ENCODE measurements at places on chromosomes 11 and 22. TPM values are rescaled to one million over a fixed set of nuclear protein-coding genes. Genes with fewer than 3 reads are reported as not detected.

Gene IGLL1
- not detected for total RNA-seq

Gene SLC37A2
- not detected for total RNA-seq

Gene FGF4
- not detected for total RNA-seq

Gene MEN1
- 22.0 TPM for total RNA-seq

Gene GLYATL2
- total RNA-seq, result not detected

Gene SMTNL1
- not detected for total RNA-seq

Gene ZNF215
- total RNA-seq, result 0.98 TPM

Gene MUC6
- not detected for total RNA-seq

Gene SPON1
- 117 TPM for total RNA-seq

Gene PAFAH1B2
- 53.0 TPM for total RNA-seq

Gene HDHD5
- total RNA-seq, result 45.4 TPM

Gene NUP50
- 24.8 TPM for total RNA-seq

Gene C11orf42
- total RNA-seq, result not detected

Gene RAG1
- total RNA-seq, result 0.05 TPM

Gene OR10D3
- not detected for total RNA-seq

Gene GRK3
- total RNA-seq, result 0.56 TPM

Gene C22orf42
- not detected for total RNA-seq

Gene HSPB2
- 0.94 TPM for total RNA-seq

Gene MPPED1
- total RNA-seq, result not detected

Gene IZUMO1R
- not detected for total RNA-seq

Gene TMPRSS5
- total RNA-seq, result not detected

Gene CRYAB
- total RNA-seq, result 53.4 TPM

Measured in cardiac ventricle fibroblast (primary cell).